ENCODE measurements at places on chromosomes 2 and 18. TPM values are rescaled to one million over a fixed set of nuclear protein-coding genes. Genes with fewer than 3 reads are reported as not detected.

DNA sequence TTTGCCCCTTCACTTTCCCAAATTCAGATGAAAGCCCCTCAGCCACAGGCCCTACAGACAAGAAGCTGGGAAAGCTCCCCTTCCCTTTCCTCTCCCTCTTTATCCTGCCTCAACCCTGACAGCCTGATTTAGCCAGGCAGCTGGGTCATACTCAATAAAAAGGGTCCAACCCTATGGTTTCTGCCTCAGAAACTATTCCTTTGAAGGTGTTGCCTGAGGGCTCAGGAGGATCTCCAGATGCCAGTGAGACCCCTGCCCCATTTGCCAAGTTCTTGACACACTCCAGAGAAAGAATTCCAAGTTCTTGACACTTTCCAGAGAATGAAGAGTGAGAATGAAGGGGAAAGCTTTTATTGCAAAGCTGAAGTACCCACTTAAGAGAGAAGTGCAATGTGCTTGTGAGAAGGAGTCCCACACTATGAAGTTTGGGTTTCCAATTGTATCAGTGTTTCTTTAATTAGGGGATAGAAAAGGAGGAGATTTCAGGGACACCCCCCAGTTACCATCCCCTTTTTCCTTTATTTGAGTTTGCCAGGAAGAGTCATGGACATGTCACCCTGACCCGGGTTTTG lies 576.2 kb downstream of the METTL4 start:
- H3K4me3 ChIP-seq, result no peak overlapping the region
- no peaks in the 10 kb centered on the region for H3K36me3 ChIP-seq
- no peaks in the 10 kb centered on the region for H3K27me3 ChIP-seq
- H3K27ac ChIP-seq, result no peak overlapping the region

DNA sequence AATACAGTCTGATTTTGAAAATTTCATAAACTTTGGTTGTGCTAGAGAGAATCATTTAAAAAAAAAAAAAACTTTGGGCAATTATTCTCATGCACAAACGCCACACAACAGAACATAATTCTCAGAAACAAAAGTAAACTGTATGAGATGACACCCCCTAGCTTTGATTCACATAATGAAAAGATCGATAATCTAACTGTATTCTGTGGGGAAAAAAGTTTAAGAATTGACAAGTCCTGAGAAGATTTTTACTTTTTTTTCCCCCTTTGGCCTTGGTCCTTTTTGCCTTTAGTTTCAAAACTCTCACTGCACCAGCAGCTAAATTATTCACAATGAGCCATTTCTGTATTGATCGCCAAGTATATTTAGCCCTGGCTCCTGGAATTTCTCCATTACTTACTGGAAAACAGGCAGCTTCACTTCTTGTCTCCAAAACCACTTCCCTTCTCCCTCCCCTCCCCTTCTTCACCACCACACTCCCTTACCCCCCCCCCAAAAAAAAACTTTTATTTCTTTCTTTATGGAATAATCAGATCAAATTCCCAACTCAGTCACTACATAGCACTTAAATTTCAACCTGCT lies 2.0 kb downstream of the IKZF2 start:
- H3K27ac ChIP-seq, result peak overlapping the region; percentile 99
- no peak for DNase-seq
- H3K36me3 ChIP-seq, result no peaks in the 10 kb centered on the region
- H3K4me1 ChIP-seq, result no peaks in the 10 kb centered on the region
- H3K27me3 ChIP-seq, result no peaks in the 10 kb centered on the region

IDH1 gene
- 136 TPM for total RNA-seq

ANKRD30BL gene
- not detected for total RNA-seq

GRCh38 chr2:65075605-65076344 lies 19.6 kb downstream of the CEP68 start:
- H3K27ac ChIP-seq, result peak overlapping the region; percentile 50
- no peak overlapping the region for H3K4me3 ChIP-seq
- H3K36me3 ChIP-seq, result peaks cover 9% of the 10 kb centered on the region
- no peaks in the 10 kb centered on the region for H3K27me3 ChIP-seq

DNA sequence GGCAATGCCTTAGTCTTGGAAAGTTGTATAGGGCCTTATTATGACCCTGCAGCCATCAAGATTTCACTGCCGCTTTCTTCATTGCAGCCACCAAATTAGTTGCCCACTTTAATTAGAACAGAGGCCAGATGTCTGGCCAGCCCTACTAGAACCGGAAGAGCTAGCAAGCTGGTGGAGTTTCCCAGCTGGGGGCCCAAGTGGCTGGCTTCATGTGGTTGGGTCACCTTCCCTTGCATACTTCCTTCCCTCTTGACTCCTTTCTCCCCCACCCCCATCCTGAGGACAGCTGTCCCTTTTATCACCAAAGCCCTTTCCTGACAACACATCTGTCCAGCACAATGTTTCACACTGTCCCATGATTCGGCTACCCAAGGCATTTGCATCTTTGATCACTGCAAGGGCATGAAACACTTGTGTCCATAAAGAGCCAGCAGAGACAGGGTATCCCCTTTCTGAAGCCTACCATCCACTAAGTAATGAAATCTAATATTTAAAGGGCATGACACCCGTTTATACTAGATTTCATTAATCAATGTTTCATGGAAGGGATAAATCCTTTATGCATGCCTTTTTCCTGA lies 187.2 kb downstream of the BCL11A start:
- H3K27me3 ChIP-seq, result no peaks in the 10 kb centered on the region
- H3K4me1 ChIP-seq, result peaks cover 7% of the 10 kb centered on the region
- DNase-seq, result no peak

DNA sequence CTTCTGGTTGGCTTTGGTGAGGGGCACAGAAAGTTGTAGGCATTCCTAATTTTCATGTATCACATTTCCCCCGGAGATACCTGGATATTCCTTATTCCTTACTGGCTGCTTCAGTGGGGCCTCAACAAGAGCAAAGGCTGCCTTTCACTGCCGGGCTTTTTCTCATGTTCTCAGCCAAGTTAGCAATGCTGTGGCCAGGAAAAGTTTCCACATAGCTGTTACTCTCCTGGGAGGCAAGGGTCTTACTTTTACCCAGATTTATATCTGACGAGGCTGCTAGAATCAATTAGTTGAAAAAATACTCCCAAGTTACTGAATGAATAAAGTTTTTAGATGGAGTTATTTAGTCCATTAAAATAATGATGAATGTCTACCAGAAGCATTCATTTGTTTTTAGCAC lies 230.5 kb downstream of the ZNF407 start:
- no peaks in the 10 kb centered on the region for H3K27me3 ChIP-seq
- DNase-seq, result no peak
- no peaks in the 10 kb centered on the region for H3K36me3 ChIP-seq
- no peak overlapping the region for H3K4me3 ChIP-seq
- H3K27ac ChIP-seq, result no peak overlapping the region

DNA sequence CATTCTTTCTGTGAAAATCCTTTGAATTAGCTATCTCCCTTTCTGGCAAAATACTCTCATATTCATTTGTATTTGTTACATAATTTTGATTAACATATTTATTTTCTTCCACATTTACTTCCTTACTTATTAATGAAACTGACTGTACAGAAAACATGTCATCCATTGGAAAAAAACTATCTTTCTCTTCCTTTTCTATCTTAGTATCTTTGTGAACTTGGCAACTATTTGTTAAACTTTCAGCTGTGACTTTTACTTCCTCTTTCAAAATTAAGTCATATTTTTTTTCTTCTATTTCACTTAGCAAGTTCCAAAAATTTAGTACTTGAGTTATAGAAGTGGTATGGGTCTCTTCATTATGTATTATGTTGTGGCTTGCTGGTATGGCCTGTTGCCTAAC lies 2.6 kb downstream of the RAD51AP2 start:
- H3K4me1 ChIP-seq, result peaks cover 4% of the 10 kb centered on the region
- H3K36me3 ChIP-seq, result no peaks in the 10 kb centered on the region
- H3K27ac ChIP-seq, result no peak overlapping the region
- no peak for DNase-seq
- H3K4me3 ChIP-seq, result no peak overlapping the region

GKN2 gene
- not detected for total RNA-seq

KCNIP3 gene
- 7.4 TPM for total RNA-seq

ERBB4 gene
- not detected for total RNA-seq

DNA sequence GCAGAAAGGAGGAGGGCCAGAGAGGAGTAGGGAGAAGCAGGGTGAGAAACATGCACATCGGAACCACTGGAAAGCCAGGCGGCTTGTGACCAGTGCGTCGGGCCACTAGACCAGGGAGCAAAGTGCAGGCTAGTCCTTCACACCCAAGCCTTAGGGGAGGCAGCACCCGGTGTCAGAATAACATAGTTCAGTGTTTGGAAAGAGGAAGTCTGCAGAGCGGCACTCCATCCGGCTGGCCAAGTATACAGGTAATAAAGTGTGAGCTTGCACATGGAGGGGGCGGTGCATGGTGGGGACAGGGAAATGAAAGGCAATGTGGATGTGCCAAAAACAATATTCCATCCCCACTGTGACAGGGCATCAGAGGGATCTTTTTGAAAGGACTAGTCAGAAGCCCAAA lies 69.7 kb downstream of the ZNF521 start:
- no peaks in the 10 kb centered on the region for H3K36me3 ChIP-seq
- no peak for DNase-seq
- H3K4me1 ChIP-seq, result peaks cover 10% of the 10 kb centered on the region
- H3K4me3 ChIP-seq, result no peak overlapping the region
- peak overlapping the region; percentile 45 for H3K27ac ChIP-seq

SERPINB11 gene
- 2.1 TPM for total RNA-seq

GRCh38 chr2:25129901-25130520 lies 38.4 kb downstream of the POMC start:
- peaks cover 2% of the 10 kb centered on the region for H3K4me1 ChIP-seq
- H3K27me3 ChIP-seq, result no peaks in the 10 kb centered on the region
- no peak overlapping the region for H3K4me3 ChIP-seq
- no peak overlapping the region for H3K27ac ChIP-seq
- H3K36me3 ChIP-seq, result no peaks in the 10 kb centered on the region
- no peak for DNase-seq

DNA sequence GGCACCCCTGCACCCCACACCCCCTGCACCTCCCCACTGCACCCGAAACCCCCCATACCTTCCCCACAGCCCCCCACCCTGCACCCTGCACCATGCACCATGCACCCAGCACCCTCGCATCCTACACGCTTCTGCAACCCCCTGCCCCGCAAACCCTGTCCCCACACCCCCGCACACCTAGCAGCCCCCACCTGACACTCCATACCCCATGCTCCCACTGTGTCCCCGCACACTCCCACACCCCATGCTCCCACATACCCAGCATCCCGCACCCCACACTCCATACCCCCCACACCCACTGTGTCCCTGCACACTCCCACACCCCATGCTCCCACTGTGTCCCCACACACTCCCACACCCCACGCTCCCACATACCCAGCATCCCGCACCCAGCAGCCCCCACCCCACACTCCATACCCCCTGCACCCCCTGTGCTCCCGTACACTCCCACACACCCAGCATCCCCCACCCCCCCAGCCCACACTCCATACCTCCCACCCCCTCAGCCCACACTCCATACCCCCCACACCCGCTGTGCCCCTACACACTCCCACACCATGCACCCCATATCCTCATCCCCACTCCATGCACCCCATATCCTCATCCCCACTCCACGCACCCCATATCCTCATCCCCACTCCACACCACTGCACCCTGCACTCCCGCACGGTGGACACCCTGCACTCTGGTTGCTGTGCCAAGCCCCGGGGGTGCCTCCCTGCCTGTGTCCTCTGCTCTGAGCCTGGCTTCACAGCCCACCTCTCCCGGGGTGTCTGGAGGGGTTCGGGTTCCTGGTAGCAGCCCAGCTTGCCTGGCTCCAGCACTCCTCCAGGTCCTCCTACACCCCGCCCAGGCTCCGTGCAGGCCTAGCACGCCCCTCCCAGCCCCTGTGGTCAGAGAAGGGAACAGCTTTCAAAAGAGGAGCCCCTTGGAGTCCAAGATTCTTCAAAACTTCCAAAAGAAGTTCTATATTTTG lies 93.9 kb upstream of the CTDP1 start:
- H3K27ac ChIP-seq, result no peak overlapping the region
- H3K27me3 ChIP-seq, result peaks cover 81% of the 10 kb centered on the region
- H3K4me3 ChIP-seq, result no peak overlapping the region
- peaks cover 18% of the 10 kb centered on the region for H3K4me1 ChIP-seq
- no peak for DNase-seq
- no peaks in the 10 kb centered on the region for H3K36me3 ChIP-seq

DNA sequence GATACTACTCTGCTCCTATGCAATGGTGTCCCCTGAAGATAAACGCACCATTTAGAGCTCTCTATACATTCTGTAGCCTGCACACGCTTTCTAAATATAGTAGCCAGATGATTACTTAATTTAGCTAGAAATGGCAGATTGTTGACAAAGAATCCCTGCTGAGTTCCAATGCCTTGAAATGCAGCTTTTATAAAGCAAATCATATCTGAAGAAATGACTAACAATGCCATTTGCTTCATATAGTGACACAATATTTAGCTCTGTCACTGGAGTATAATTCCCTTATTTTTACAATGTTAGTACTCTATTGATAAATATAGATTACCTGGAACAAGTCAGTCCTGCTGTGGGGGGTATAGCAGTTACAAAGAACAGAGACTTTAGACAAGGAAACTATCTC lies 166.2 kb downstream of the CDCA7 start:
- H3K36me3 ChIP-seq, result no peaks in the 10 kb centered on the region
- no peak overlapping the region for H3K27ac ChIP-seq
- DNase-seq, result no peak
- no peaks in the 10 kb centered on the region for H3K27me3 ChIP-seq
- no peak overlapping the region for H3K4me3 ChIP-seq

DNA sequence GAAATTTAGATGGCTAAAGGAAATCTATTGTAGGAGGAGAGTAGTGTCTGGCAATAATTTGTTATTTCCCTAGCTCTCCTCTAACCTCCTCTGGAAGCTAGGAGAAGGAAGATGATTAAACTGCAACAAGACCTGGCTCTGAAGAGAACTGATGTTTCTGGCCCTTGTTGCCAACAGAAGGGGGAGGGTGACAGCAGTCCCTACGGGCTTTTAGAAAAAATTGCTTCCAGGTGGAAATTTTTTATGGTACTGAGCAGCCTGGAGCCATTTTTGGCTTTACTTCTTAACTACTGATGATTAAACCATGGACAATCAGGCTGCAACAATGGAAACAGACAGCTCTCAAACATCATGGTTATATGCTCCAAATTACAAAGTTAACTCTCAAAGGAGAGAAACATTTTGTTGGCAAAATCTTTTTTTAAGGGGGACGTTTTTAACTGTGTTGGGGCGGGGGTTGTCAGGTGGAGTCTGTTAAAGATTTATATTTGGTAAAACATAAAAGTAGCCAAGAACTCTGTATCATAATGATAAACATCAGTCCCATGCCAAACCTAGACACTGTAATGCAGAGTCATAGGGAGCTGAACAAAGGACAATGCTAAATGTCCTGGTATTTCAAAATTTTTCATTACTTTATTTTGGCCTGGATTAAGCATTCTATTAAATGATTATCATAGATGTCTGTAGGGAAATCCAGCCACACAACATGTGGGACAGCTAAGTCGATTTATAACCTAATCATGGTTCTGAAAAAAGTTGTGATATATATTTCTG lies 70.0 kb downstream of the EXOC6B start:
- no peaks in the 10 kb centered on the region for H3K27me3 ChIP-seq
- H3K4me1 ChIP-seq, result peaks cover 17% of the 10 kb centered on the region
- no peak overlapping the region for H3K27ac ChIP-seq
- peaks cover 4% of the 10 kb centered on the region for H3K36me3 ChIP-seq
- DNase-seq, result no peak

- no peaks in the 10 kb centered on the region for H3K4me1 ChIP-seq
- H3K27ac ChIP-seq, result no peak overlapping the region
- peaks cover 6% of the 10 kb centered on the region for H3K36me3 ChIP-seq
- DNase-seq, result no peak
These were observed 64.0 kb downstream of the HIBCH start for GRCh38 chr2:190255676-190256075.

TSPYL6 gene
- total RNA-seq, result not detected

IL1RN gene
- 1,539 TPM for total RNA-seq

Data from esophagus squamous epithelium (tissue), 5 donors.